ENCODE measurements at places on chromosomes 16 and 17.

DNA sequence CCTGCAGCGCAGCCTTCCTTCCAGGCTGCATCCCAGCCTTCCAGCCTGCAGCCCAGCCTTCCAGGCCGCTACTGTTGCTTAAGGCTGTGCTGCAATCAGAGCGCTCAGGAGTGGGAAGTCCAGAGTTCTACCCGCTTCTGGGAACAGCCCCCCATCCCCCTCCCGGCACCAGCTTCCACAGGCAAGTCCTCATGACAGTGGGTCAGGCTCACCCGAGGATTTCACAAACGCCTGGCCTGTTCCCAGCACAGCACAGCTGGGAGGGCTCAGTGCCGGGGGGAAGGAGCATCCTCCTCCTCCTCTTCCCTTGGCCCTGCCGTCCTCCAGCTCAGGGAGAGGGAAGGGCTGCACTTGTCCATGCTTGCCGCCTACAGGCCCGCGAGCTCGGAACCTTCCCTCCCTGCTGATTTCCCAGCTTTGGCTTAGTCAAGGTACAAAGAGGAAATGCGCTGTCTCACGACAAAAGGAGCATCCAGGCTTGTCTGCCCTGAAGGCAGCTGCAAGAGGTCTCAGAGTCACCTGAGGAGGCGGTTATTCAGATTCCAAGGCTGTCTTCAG, 8.3 kb downstream of the SOCS3 start:
- no peak for DNase-seq

DNA sequence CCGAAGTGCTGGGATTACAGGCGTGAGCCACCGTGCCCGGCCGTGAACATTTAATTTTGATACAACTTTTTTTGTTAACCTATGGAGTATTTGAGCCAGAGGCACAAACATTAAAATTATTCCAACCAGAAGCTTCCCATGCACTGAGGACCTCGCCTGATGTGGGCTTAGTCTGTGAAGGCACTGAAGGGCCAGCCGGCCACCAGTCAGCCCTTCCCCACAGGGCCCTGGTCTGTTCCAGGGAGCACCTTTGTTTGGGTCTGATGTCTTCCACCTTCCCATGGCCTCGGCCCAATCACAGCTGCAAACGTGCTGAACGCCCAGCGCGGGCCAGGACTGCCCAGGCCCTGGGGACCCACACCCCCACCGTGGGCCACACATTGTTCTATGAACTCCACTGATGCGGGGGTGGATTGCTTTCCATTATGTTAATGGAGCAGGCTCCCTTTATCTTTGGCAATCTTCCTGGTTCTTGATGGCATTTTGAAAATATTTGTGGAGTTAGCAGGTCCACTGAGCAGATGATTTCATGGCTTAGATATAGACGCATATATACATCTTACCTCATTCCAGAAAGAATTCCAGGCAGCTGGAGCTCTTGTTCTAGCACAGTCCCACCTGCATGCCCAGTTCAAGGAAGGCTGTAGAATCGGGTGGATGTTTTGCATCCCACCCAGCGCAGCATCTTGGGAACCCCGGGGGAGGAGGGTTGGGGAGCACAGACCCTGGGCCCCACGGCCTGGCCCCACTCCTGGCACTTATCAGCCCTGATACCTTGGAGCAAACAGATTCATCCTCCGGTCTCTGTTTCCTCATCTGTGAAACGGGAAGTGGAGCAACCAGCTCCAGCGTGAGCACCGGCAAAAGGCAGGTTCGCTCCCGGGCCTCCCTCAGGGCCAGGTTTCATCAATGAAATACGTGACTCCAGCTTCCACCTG, 14.5 kb downstream of the SPIRE2 start:
- no peak for DNase-seq

- no peak for DNase-seq
Measured at GRCh38 chr17:32033223-32033622, 26.0 kb downstream of the LRRC37B start.

DNA sequence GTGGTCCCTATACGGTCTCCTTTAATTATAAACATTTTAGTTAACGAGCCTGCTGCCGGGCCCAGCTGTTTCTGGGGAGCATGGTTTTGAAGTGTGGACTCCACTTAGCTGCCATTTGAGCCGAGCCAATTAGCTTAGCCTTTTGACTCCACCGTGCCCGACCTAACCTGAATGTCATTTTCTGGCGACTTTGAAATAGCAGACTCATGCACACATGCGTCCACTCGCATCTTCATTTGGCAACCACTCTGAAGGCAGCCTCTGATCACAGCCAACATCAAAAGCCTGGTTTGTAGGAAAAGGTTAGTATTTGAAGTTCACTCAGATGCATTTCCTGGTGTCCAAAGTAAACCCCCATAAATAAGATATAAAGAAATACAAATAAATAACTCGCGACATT, 16.8 kb downstream of the AXIN2 start:
- DNase-seq, result no peak

GRCh38 chr17:42782166-42783061, 2.0 kb downstream of the WNK4 start:
- no peak for DNase-seq

GRCh38 chr17:17468217-17469010, 8.4 kb upstream of the MED9 start:
- DNase-seq, result no peak

DNA sequence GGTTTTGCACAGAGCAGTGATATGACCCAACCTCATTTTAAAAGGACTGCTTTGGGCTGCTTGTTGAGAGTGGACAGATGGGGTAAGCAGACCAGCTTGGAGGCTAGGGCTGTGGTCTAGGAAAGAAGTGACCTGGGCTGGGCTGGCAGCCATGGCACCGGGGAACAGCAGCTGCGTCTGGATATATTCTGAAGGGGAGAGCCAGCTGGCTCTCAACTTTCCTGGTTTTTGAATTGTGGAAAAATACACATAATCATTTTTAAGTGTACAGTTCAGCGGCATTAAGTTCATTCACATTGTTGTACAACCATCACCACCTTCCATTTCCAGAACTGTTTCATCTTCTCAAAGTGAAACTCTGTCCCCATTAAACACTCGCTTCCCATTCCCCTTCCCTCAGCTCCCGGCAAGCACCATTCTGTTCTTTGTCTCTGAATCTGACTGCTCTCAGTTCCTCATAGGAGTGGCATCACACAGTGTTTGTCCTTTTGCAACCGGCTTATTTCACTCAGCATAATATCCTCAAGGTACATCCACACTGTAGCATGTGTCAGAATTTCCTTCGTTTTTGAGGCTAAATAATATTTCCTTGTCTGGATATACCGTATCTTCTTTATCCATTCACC, 113.2 kb downstream of the SPECC1 start:
- no peak for DNase-seq

DNA sequence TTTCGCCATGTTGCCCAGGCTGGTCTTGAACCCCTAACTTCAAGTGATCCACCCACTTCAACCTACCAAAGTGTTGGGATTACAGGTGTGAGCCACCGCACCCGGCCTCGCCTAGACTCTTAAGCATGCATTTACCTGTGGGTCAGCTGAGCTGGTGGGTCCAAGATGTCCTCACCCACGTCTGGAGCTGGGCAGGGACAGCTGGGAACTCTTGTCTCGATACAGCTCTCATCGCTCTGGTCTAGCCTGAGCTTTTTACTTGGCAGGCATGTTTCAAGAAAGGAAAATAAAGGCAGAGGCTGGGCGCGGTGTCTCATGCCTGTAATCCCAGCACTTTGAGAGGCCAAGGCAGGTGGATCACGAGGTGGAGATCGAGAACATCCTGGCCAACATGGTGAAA, 56.9 kb upstream of the PHOSPHO1 start:
- DNase-seq, result no peak

DNA sequence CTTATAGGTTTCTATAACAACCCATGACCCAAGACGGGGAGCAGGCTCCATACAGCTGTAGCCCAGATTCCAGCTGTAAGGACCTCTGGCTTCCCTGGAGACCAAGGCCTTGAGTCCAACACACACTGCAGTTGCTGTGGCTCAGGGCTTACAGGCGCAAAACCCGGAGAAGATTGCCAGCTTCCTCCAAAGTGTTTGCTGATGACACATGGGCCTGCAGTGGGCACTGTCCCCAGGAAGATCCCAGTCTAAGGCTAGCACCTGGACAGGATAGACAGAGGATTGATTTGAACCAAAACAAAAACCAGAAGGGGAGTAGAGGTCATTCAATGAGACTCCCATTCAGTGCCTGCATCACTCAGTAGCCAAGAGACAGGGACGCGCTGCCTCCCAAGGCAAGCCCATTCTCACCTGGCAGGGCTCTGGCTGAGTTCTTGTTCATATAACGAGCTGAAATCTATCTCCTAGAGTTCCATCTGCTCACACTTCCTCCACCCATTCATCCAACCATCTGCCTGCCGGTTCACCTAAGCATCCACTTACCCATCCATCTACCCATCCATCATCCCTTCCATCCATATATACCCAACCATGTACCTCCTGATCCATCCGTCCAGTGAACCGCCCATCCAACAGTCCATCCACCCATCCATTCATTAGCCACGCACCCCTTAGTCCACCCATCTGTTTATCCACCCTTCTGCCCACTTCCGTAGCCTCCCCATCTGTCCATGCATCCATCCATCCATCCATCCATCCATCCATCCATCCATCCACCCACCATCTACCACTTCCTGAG, 10.2 kb downstream of the RAB11FIP4 start:
- no peak for DNase-seq

DNA sequence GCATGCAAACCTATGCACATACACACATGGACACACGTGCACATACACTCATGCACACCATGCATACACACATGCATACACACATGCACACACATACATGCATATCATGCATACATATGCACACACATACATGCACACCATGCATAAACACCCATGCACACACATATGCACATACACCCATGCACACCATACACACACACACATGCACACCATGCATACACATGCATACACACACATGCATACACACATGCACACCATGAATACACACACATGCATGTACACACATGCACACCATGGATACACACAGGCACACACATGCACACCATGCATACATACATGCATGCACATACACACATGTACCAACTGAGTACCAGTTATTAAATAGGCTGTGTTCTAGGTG, 543.3 kb upstream of the EEF2KMT start:
- no peak for DNase-seq

- no peak for DNase-seq
Measured at GRCh38 chr16:83807327-83807709, 460 bp upstream of the HSBP1 start.

- no peak for DNase-seq
Measured at GRCh38 chr16:56278196-56278855, 87.0 kb downstream of the GNAO1 start.

DNA sequence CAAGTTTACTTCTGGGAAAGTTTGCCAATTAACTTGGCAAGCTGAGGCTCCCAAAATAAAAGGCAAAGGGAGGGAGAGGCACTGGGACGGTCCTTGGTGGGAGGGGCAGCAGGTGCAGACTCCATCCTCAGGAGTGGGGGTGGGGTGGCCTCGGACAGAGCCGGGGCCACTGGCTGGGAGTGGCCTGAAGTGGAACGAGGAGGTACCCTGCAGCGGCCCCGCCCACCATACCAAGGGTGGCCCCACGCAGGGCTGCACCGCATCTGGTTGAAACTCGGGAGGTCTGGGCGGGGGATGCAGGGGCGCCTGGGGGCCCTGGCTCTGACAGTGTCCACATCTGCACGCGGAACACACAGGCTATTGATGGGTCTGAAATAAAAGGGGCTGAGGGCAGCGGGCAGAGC, 42.4 kb upstream of the SLC38A10 start:
- DNase-seq, result no peak

- DNase-seq, result no peak
Measured at GRCh38 chr16:64910356-64910755, 211.5 kb downstream of the CDH11 start.

GRCh38 chr17:77802811-77803220, 155.7 kb upstream of the TNRC6C start:
- no peak for DNase-seq

DNA sequence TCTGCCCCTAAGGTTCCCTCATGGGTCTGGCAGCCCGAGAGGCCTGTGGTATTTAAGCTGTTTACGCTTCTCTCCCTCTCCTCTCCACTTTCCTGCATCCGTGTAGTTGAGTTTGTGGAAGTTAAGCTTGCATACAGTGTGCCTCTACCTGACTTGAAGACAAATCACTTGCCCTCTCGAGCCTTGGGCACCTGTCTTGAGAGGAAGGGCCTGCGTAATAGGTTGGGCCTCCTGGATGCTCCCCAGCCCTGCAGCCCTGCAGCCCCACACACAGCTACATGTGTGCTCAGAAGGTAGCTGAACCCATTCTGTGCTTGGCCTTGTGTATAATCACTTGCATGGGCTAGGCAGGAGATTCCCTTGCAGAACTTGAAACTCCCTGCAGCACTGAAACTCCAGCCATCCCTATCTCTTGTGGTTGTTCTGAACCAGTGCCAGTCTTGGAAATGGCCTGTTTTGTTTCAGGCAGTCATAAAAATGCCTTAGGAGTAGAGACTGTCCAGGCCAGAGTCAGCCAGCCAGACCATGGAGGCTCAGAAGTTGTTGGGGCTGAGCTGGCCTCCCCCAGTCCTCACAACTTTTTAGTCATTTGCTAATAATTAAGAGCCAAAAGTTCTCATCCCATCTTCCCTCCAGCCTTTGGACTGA, 134.6 kb downstream of the CLEC16A start:
- DNase-seq, result no peak

- DNase-seq, result no peak
Measured at GRCh38 chr16:2428051-2428783, 1.0 kb upstream of the CCNF start.

GRCh38 chr17:82366749-82367148, 4.8 kb upstream of the UTS2R start:
- DNase-seq, result no peak
